Regular cardiac myocyte (primary cell): ENCODE measurements at places on chromosomes 13 and 19. TPM values are rescaled to one million over a fixed set of nuclear protein-coding genes. Genes with fewer than 3 reads are reported as not detected.

TEAD2 gene
- total RNA-seq: 14.7 and 25.9 TPM in 2 replicates

WDR88 gene
- not detected in 2 replicates for total RNA-seq

ATP8B3 gene
- 0.38 and 1.7 TPM in 2 replicates for total RNA-seq

ZNF57 gene
- total RNA-seq: 5.2 and 5.6 TPM in 2 replicates

CRB3 gene
- total RNA-seq: 0.28 TPM in 1 of 2 replicates, not detected in the other

CARD8 gene
- 17.5 and 18.0 TPM in 2 replicates for total RNA-seq

NDUFA3 gene
- total RNA-seq: 11.3 and 15.3 TPM in 2 replicates

LILRA5 gene
- not detected in 2 replicates for total RNA-seq

BCL2L12 gene
- total RNA-seq: 2.8 and 12.8 TPM in 2 replicates

FOSB gene
- 4.6 and 9.9 TPM in 2 replicates for total RNA-seq

ZNF134 gene
- total RNA-seq: 21.1 and 30.7 TPM in 2 replicates
